HCT116 (cell line): ENCODE measurements at places on chromosomes 6 and 20. TPM values are rescaled to one million over a fixed set of nuclear protein-coding genes. Genes with fewer than 3 reads are reported as not detected.

Gene PROKR2
- not detected for total RNA-seq

Gene TMC2
- total RNA-seq = not detected

Gene HBS1L
- 89.4 TPM for total RNA-seq

Gene PI3
- total RNA-seq = not detected

Gene PNLDC1
- 0.37 TPM for total RNA-seq

Gene SIRPA
- total RNA-seq = 15.3 TPM

Gene DNAH8
- not detected for total RNA-seq

- no peak for DNase-seq
Measured at GRCh38 chr6:147933224-147933623, 409.4 kb upstream of the SASH1 start.

DNA sequence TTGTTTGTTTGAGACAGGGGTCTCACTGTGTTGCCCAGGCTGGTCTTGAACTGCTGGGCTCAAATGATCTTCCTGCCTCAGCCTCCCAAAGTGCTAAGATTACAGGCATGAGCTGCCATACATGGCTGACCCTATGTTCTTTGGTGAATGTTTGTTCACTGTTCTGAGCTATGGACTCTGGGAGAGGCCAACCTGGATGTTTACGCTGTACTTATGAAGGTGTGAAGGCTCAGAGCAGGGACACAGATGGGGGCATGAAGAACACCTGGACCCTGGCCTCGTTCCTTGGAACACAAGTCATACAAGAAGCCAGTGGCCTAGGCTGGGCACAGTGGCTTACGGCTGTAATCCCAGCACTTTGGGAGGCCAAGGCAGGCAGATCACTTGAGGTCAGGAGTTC, 21.1 kb upstream of the CD24 start:
- DNase-seq = no peak

DNA sequence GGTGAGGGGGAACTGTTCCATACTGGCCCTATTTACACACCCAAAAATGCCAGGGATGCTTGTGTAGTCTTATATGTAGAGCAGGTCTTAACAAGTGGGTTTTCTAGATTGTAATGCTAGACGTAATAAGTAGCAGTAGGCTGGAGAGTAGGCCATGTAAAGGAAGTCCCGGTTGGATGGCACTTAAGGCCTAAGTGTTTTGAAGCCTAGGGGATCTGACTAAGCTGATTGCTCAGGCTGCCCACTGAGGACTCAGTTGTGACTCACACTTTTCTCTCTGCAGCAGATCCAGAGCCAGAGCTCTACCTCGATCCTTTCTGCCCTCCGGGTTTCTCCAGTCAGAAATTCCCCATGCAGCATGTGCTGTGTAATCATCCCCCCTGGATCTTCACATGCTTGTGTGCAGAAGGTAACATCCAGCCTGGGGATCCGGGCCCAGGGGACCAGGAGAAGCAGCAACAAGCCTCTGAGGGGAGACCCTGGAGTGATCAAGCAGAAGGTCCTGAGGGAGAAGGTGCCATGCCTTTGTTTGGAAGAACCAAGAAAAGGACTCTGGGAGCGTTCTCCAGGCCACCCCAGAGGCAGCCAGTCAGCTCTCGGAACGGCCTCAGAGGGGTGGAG, 26.6 kb downstream of the ZNF133 start:
- no peak for DNase-seq

DNA sequence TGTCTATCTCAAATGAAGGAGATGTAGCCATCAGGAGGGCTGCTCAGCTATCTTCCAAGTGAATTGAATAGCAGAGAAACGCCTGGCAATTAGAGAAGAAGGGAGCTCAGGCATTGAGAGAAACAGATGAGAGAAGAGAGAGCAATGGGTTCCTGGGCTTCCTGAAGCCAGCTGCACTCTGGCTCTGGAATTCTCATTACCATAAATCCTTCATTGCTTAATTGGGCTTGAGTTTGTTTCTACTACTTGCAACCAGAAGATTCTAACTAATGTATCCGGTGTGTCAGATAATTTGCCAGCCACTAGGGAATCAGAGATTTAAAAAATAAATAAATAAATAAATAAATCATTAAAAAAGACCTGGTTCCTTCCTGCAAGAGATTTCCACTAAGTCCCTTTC, 25.0 kb upstream of the CDKAL1 start:
- DNase-seq = no peak

- DNase-seq = no peak
Measured at GRCh38 chr6:156849806-156850205, 72.6 kb downstream of the ARID1B start.

DNA sequence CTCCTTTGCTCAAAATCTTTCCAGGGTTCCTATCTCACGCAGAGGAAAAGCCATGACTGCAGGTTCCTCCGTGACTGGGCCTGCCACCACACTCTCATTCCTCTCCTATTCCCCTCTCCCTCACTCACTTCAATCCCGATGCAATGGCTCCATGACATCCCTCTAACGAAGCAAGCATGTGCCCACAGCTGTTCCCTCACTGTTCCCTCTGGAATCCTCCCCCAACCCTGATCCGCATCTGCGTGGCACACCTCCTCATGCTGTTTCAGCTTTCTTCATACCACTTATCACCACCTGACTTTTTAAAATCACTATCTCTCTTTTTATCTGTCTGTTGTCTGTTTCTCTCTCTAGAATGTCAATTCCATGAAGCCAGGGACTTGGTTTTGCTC, 25.5 kb downstream of the ANGPT4 start:
- DNase-seq = no peak

GRCh38 chr6:33983721-33984465, 162.0 kb downstream of the GRM4 start:
- DNase-seq = no peak

DNA sequence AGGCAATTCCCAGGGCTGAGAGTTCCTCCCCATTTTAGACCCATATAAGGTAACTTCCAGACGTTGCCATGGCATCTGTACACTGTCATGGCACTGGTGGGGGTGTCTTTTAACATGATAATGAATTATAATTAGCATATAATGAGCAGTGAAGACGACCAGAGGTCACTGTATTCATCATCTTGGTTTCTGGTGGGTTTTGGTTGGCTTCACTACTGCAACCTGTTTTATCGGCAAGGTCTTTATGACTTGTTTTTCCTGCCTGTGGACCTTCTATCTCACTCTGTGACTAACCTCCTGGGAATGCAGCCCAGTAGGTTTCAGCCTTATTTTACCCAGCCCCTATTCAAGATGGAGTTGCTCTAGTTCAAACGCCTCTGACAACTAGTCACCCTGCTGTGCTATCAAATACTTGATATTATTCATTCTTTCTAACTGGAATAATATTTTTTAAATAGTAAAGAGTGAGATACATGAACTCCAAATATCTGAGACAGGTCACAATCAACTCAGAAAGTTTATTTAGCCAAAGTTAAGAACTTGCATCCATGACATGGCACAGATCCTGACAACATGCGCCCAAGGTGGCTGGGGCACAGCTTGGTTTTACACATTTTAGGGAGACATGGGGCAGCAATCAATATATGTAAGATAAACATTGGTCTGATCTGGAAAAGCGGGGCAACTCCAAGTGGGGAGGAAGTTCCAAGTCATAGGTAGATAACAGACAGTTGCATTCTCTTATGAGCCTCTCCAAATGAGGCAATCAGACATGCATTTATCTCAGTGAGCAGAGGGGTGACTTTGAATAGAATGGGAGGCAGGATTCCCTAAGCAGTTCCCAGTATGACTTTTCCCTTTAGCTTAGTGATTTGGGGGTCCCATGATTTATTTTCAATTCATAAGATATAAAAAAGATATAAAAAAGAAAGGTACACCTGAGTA, 1.2 kb upstream of the UFL1 start:
- DNase-seq = peak; percentile 86

- DNase-seq = no peak
Measured at GRCh38 chr6:131640100-131640499, 3.0 kb downstream of the ENPP3 start.

- no peak for DNase-seq
Measured at GRCh38 chr6:31116661-31117385, 2.2 kb downstream of the PSORS1C1 start.

GRCh38 chr6:139529420-139529819, 155.0 kb upstream of the CITED2 start:
- DNase-seq = no peak

- no peak for DNase-seq
Measured at GRCh38 chr6:139372326-139373153, 1.9 kb downstream of the CITED2 start.
